Stimulated activated CD4-positive, alpha-beta T cell treated with anti-CD3 and anti-CD28 coated beads, Interleukin-12 subunit alpha, Interleukin-12 subunit beta, amount 100 ng/mL, for 24 hours (primary cell): ENCODE measurements at places on chromosomes 12 and 14.

- no peak for DNase-seq
Measured at GRCh38 chr14:69373104-69373503, 25.0 kb downstream of the ERH start.

DNA sequence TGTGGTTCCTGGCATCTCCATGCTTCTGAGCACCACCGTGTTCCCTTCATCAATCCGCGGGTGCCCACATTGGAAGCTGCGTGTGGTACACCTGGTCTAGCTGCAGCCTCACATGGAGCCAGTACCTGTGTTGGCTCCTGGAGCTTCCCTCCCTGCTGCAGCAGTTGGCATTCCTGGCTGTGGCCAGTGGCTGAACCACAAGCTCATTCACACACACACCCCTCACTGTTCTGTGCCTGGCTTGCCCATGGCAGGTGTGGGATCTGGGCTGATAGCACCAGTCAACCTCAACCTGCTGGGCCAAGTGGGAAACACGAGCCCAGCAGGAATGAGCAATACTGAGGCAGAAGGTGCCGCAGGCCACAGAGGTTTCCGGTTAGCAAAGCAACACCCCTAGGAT is 256.2 kb upstream of the LRFN5 start:
- no peak for DNase-seq

- no peak for DNase-seq
Measured at GRCh38 chr12:78229591-78230101, 399.0 kb downstream of the NAV3 start.

GRCh38 chr14:71726580-71727021 is 205.6 kb upstream of the RGS6 start:
- no peak for DNase-seq
